ENCODE measurements at places on chromosomes 13 and 19.

DNA sequence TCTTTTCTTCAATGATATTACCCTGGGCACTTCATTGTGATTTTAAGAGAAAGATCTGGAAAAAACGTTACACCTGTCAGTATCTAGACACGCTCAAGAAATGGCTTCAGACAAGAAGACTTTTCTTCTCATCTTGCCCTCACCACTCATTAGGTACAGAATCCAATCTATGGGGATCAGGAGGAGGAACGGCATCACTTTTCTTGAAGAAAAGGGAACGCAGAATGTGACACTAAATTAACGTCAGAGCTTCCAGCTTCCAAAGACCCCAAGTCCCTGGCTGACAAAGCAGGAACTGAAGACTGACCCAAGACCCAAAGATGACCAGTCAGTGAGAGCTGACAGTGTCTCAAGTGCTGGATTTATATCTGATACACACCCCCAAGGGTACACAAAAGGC is 48.2 kb downstream of the BRD4 start:
- no peak overlapping the region for H3K4me3 ChIP-seq
- H3K36me3 ChIP-seq: no peaks in the 10 kb centered on the region
- no peak overlapping the region for H3K27ac ChIP-seq
- no peaks in the 10 kb centered on the region for H3K27me3 ChIP-seq
- peaks cover 60% of the 10 kb centered on the region for H3K4me1 ChIP-seq
- no peak for DNase-seq

GRCh38 chr19:48424694-48425219 is 21.0 kb upstream of the GRWD1 start:
- peaks cover 4% of the 10 kb centered on the region for H3K4me1 ChIP-seq
- H3K27ac ChIP-seq: no peak overlapping the region
- DNase-seq: no peak
- no peaks in the 10 kb centered on the region for H3K27me3 ChIP-seq
- no peak overlapping the region for H3K4me3 ChIP-seq

- peaks cover 19% of the 10 kb centered on the region for H3K4me1 ChIP-seq
- DNase-seq: no peak
- H3K36me3 ChIP-seq: no peaks in the 10 kb centered on the region
- H3K4me3 ChIP-seq: no peak overlapping the region
- no peak overlapping the region for H3K27ac ChIP-seq
These were observed 61.0 kb downstream of the NHLRC3 start for GRCh38 chr13:39099231-39099630.

GRCh38 chr13:98941126-98941525 is 36.7 kb downstream of the DOCK9 start:
- peaks cover 15% of the 10 kb centered on the region for H3K4me1 ChIP-seq
- no peak overlapping the region for H3K4me3 ChIP-seq
- no peaks in the 10 kb centered on the region for H3K27me3 ChIP-seq
- no peak overlapping the region for H3K27ac ChIP-seq

Measured in neural progenitor cell (in vitro differentiated cells).